ENCODE measurements at places on chromosomes 4 and X.
A peak's percentile ranks its signal among the peaks of the same experiment; 100 is the strongest.

DNA sequence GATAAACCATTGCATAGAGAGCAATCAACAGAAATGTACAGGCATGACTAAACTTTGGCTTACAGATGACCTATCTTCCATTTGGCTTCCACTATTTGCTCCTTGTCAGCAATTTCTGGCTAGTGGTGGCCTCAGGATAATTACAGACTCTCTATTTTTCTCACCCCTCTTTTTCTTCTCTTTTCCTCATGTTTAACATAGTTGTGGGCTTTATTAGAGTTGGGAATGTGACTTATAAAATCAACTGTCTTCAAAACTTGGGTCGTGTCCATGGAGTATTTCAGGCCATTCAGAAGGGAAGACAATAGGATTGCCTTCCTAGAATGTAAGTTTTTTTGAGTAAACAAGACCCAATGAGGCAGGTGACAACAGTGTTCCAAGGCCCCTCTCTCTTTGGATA, 236.2 kb downstream of the FRAS1 start:
- DNase-seq, result no peak

GRCh38 chr4:29304595-29304994, 1415.6 kb upstream of the PCDH7 start:
- no peak for DNase-seq

- DNase-seq, result no peak
Observed at GRCh38 chr4:165828928-165829327, 44.1 kb upstream of the TLL1 start.

GRCh38 chr4:154686838-154687237, 57.0 kb upstream of the LRAT start:
- no peak for DNase-seq

DNA sequence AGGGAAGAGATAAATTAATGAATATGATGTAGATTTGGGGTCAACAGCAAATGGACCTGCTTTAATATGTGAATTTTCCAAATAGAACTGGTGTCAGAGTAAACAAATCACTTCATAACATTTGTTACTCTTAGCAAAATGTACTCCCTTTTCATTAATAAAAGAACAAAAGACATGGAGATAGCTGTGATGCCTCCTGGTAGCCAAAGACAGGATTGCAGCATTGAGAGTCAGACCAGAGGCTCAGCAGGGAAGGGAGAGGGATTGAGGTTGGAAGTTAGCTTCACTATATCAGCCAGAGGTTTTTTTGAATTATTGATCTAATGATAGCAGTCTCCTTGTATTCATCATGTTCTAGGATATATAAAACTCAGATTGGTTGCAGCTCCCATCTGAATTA, 17.4 kb upstream of the RAB40A start:
- DNase-seq, result no peak

DNA sequence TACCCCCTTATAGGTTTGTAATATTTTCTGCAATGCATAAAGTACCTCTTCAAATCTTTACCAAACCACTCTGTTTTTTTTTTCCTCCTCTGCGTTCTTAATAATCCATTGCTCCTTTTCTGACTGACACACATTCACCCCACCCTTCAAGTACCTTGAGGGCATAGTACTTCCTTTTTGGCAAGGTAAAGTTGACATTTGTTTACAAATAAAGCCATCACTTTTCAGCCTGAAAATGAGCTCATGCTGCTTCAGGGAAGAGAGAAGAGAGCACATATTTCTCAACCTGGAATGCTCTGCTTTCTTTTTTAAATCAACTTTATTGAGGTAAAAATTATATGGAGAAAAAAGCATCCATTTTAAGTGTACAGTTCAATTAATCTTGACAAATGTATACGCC, 113.9 kb downstream of the AGTR2 start:
- no peak for DNase-seq

DNA sequence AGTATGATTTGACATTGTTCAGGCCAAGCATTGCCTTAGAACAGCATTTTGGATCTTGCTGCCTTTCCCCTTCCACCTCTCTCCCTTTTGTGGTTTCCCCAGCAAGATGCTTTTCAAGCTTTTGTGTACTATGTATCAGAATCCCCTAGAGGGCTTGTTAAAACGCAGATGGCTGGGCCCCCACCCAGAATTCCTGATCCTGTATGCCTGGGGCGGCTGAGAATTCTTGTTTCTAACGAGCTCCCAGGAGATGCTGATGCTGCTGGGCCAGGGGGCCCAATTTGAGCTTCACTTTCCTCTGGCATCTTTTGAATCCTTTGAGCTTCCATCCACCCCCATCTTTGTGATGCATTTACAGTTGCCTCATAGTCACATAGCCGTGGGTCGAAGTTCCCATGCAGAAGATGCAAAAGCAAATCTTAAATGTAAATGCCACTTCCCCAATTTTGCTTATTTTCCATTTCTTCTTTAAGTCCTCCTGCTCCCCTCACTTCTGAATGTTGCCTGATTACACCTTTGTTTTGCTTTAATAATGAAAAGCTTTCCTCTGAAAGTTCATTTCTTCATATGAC, 18.5 kb downstream of the HCCS start:
- no peak for DNase-seq

GRCh38 chr4:16133406-16133805, 49.6 kb upstream of the PROM1 start:
- DNase-seq, result no peak

- no peak for DNase-seq
Observed at GRCh38 chrX:133523081-133523487, 107.8 kb upstream of the GPC4 start.

GRCh38 chr4:115687052-115687755, 573.8 kb upstream of the NDST4 start:
- DNase-seq, result no peak

- no peak for DNase-seq
Observed at GRCh38 chr4:14078326-14078725, 450.8 kb upstream of the BOD1L1 start.

GRCh38 chrX:20116087-20116576, 575 bp downstream of the MAP7D2 start:
- DNase-seq, result no peak

GRCh38 chr4:6339818-6340445, 70.3 kb downstream of the WFS1 start:
- no peak for DNase-seq

- no peak for DNase-seq
Observed at GRCh38 chr4:7938609-7939376, 868 bp downstream of the AFAP1 start.

DNA sequence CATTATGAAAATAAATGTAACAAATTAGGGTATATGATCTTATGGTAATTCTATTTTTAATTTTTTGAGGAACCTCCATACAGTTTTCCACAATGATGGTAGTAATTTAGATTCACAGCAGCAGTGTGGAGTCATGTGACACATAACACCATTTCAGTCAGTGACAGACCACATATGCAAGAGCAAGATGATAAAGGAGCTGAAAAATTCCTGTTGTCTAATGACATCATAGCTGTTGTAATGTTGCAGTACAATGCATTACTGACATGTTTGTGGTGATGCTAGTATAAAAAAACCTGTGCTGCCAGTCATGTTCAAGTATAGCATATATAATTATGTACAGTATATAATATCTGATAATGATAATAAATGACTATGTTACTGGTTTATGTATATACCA, 28.5 kb downstream of the EMCN start:
- no peak for DNase-seq

GRCh38 chr4:109263721-109264120, 38.7 kb downstream of the COL25A1 start:
- DNase-seq, result no peak

DNA sequence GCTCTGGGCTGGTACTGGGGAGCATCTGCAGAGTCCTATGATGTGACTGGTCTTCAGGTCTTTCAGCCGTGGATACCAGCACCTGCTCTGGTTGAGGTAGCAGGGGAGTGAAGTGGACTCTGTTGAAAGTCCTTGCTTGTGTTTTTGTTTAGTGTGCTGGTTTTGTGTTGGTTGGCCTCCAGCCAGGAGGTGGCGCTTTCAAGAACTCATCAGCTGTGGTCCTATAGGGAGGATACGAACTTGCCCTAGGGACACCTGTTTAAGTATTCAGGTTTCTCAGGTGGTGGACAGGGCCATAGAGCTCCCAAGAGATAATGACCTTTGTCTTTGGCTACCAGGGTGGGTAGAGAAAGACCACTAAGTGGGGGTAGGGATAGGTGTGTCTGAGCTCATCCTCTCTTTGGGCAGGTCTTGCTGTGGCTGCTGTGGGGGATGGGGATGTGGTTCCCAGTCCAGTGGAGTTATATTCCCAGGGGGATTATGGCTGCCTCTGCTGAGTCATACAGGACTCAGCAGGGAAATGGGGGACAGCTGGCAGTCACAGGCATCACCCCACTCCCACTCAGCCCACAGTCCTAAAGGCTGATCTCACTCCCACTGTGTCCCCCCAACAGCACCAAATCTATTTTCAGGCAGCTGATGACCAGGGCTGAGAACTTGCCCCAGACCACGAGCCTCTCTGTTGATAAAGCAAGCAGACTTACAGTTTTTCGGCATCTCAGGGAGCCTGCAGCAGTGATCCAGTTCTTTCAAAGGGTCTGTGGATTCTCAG, 24.1 kb downstream of the MSMO1 start:
- DNase-seq, result no peak

- DNase-seq, result no peak
Observed at GRCh38 chrX:50407976-50408375, 62.6 kb downstream of the DGKK start.

GRCh38 chr4:186121057-186121456, 16.6 kb downstream of the FAM149A start:
- no peak for DNase-seq

GRCh38 chr4:87007528-87008446, 73.0 kb downstream of the AFF1 start:
- DNase-seq, result peak; percentile 64

DNA sequence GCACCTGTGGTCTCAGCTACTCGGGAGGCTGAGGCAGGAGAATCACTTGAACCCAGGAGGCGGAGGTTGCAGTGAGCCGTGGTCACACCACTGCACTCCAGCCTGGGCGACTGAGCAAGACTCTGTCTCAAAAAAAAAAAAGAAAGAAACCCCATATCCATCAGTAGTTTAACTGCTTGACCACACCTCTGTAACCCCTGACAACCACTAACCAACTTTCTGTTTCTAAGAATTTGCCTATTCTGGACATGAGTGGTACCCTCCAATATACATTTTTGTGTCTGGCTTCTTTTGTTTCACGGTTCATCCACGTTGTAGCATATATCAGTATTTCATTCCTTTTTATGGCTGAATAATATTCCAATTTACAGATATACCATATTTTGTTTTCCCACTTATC, 9.1 kb downstream of the PPAT start:
- no peak for DNase-seq

DNA sequence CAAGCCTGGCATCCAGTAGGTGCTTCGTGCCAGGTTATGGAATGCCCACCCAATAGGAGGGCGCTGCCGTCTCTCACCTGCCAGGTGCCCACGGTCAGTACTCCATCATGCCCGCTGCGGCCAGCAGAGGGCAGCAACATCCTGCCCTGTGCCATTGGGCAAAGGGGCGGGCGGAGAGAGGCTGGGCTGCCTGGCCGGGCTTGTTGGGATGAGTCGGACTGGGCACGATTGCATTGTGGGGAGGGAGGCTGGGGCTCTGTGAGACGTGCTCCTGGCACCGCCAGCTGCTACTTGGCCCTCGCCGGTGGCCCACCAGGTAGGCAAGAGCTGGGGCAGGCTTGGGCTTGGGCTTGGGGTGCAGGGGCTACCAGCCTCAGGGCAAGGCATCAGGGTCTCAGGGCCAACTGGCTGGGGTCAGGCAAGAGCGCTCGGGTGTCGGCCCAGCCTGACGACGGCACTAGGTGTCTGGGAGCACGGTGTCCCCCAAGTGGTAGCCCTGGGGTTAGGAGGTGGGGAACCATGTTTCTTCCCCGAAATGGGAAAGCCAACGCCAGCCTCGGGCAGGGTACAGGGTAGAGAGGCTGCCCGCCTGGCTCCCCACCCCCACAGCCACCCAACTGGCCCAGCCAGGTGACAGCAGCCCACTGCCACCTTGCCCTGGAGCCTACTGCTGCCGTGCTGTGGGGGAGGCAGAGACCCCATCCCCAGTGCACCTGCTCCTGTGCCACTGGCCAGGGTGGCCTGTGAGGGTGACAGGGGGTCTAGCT, at the start of gene PLXNB3:
Gene PLXNB3, plus strand, starts transcription at position 261 of the 767 bp plus-strand sequence. CDS start 1,287 bp downstream, outside the sequence.
- peak; percentile 66 for DNase-seq

DNA sequence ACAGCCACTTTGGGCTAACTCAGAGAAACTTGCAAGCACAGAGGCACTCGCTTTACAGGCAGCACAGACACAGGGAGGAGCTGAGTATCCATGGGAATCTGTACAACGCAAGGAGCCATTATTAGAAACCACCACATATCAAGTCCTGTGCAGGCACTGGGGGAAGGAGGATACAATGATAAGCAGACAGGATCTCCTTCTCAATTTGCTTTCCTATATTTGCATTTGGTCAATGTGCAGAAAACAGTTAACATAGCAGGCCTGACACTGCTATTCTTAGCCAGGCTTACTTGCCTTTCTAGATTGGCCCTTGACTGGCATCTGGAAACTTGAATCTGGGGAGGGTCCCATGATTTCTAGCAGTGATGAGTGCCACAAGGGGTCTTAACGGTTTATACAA, 65.8 kb downstream of the TEC start:
- no peak for DNase-seq

All from DND-41 (cell line).